ENCODE measurements at places on chromosomes 3 and 15.
A peak's percentile ranks its signal among the peaks of the same experiment; 100 is the strongest.

- DNase-seq: no peak
Measured at GRCh38 chr3:58657036-58657520, 9.5 kb downstream of the FAM3D start.

GRCh38 chr3:46843508-46843907 is 19.7 kb downstream of the MYL3 start:
- DNase-seq: no peak

- no peak for DNase-seq
Measured at GRCh38 chr3:121566773-121567172, 976 bp upstream of the ARGFX start.

- peak; percentile 4 for DNase-seq
Measured at GRCh38 chr3:102471001-102471400, 36.2 kb downstream of the ZPLD1 start.

DNA sequence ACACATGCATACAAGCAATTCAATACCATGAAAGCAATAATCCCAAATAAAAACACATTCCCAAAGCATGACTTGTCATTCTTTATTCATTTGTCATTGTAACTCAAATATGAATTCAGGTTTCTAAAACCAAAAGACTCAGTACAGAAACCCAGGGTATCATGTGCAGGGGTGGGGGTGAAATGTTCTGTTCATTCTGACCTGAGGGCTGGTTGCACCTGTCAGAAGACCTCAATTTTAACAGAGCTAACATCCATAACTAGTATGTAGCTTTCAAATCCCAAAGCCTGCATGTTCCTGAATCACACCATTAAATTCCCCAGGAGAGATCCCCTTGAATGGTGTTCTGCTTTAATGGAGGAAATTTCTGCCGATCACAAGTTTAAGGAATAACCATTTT is 738.7 kb downstream of the MCTP2 start:
- no peak for DNase-seq

All from suppressor macrophage treated with lipopolysaccharide for 1 hour (primary cell).